ENCODE measurements at places on chromosomes 3 and 15.

DNA sequence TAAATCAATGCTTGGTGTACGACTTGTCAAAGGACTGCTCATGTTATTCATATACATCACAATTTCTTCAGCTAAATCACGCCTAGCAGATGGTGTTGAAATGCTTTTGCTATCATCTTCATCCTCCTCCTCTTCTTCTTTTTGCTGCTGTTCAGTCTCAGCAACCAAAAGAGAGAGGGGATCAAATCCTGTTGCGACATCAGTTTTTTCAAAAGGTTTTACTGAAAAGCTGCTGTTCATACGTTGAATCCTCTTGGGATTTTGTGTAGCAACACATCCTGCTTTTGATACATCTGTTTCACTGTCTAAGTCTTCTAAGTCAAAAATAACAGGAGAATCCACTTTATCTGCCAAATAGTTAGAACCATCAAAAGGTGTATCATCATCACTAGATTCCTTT is 69.0 kb downstream of the SLC24A1 start:
- DNase-seq, result no peak

GRCh38 chr15:98800437-98801233 is 152.3 kb downstream of the IGF1R start:
- peak; percentile 31 for DNase-seq

DNA sequence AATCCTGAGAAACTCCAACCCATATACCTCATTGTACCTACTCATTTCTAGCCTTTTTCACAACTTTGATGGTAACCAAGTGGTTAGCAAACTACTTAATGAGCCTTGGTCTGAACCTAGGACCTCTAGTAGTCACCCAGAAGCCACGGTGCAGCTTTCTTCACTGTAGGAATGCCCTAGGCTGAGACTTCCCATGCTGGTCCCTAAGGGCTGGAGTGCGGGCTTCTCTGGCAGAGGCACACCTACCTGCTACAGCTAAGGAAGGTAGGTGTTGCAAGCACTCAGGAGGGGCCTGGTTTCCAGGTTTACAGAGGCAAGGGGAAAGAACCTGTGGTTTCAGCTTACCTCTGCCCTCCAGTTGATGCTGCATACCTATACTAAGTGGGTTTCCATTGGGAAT is 65.4 kb downstream of the DHX30 start:
- DNase-seq, result no peak

DNA sequence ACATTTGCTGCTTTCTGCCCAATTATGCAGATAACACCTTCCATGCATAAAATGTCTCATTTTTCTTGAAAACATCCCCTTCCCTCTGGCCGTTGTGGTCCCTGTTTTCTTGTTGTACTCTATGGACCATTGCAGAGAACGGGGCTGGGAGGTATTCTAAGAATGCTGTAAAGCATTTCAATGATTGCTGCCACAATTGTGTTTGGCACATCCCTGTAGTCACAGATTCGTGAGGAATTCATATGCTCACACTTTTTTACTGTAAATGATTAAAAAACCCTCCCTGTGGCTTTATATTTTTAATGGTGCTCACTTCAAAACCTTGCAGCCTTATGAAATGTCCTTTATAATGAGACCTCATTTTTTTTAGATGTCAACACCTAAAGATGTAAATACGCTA is 207.2 kb upstream of the GBE1 start:
- DNase-seq, result no peak

- DNase-seq, result no peak
These were observed 26.6 kb upstream of the GBE1 start for GRCh38 chr3:81788044-81788443.

DNA sequence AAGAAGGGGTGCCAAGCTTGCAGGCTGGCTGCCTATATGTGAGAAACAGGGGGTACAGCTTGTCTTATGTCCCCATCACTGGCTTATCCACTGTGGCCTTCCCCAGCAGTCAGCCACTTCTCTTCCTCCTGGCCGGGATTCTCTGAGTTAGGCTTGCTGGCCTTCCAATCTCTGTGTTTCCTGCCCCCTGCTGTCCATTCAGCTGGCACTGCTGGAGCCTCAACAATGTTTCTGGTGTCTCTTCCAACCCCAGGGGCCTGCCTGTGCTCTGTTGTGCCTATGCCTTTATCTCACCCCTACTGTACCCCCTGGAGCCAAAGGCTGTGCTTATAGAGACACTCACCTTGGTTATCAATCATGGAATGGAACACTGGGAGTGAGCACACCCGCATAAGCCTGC is 36.5 kb downstream of the ANAPC13 start:
- peak; percentile 65 for DNase-seq
